ENCODE measurements at places on chromosomes 6 and 20. TPM values are rescaled to one million over a fixed set of nuclear protein-coding genes. Genes with fewer than 3 reads are reported as not detected.

GRCh38 chr6:153624528-153624927 lies 414.5 kb upstream of the OPRM1 start:
- H3K4me1 ChIP-seq: no peaks in the 10 kb centered on the region
- DNase-seq: no peak
- no peaks in the 10 kb centered on the region for H3K27me3 ChIP-seq
- no peak overlapping the region for H3K4me3 ChIP-seq

DNA sequence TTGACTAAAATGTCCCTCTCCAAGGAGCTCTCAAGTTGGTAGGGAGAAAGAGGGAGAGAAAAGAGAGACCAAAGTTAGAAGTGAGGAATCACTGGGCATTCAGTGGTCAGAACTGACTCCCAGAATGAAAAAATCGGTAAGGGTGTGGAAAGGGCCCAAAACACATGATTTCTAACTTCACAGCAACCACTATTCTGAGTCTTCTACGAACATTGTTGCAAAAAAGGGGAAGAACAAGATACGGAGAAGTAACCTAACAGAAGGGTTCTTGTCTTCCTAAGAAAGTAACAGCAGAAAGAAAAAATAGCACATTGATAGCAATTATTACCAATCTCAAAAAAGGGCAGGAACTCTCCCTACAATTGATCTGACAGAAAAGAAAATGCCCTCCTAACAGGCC lies 65.6 kb downstream of the ATP9A start:
- DNase-seq: no peak
- H3K27ac ChIP-seq: no peak overlapping the region
- H3K4me3 ChIP-seq: no peak overlapping the region
- no peaks in the 10 kb centered on the region for H3K27me3 ChIP-seq

DNA sequence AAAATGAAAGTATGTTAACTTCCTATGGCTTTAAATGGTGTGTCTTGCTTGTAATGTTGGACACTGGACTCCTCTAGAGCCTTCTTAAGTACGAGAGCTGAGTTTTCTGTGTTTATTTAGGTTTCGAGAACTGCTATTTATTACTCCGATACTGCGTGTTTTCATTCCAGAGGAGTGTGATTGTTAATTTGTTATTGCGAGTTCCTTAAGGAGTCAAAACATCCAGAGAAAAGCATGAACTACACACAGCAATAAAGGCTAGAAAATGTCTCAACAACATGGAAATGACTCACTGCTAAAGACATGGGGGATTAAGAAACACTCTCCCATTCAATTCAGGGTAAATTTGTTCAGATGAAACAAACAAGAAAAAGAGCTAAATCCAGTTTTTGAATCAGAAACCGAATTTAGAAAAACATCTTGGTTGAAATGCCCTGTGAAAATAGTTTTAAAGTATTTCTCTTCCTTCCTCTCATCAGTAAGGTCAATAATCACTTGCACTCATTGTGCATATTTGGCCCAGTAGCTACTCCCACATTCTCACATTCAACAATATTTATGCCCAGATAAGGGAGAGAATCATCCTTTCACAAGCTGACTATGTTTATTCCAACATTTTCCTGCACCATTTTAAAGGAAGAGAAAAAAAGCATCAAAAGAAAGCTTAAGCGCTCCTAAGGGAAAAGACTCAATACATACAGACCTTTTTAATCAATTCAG lies 36.0 kb downstream of the ATXN1 start:
- H3K4me3 ChIP-seq: no peak overlapping the region
- DNase-seq: no peak
- no peak overlapping the region for H3K27ac ChIP-seq
- H3K27me3 ChIP-seq: no peaks in the 10 kb centered on the region
- peaks cover 6% of the 10 kb centered on the region for H3K4me1 ChIP-seq
- H3K36me3 ChIP-seq: no peaks in the 10 kb centered on the region

CFAP61 gene
- 2.6 TPM for total RNA-seq
